ENCODE measurements at places on chromosomes 7 and 10.

DNA sequence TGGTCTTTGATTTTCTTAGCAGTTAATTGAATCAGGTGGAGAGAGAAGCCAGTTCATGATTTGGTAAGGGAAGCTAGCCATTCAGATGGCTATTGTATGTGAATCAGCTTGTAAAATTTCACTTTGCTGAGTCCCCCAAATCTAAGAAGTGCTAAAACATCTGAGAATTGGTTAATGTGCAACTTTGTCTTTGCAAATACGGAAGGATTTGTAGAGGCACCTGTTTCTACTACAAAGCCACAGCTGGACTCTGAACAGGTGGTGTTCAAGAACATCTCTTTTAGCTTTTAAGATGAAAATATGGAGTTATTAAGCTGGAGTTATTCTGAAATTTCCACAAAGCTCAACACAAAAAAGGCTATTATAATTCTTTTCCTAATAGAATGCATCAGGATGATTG lies 132.6 kb downstream of the VPS50 start:
- DNase-seq: no peak

- DNase-seq: no peak
Measured at GRCh38 chr7:108402865-108403264, 53.4 kb downstream of the NRCAM start.

GRCh38 chr7:5755704-5756504 lies 25.6 kb downstream of the RNF216 start:
- DNase-seq: no peak

GRCh38 chr10:59383436-59383835 lies 21.1 kb upstream of the FAM13C start:
- no peak for DNase-seq

DNA sequence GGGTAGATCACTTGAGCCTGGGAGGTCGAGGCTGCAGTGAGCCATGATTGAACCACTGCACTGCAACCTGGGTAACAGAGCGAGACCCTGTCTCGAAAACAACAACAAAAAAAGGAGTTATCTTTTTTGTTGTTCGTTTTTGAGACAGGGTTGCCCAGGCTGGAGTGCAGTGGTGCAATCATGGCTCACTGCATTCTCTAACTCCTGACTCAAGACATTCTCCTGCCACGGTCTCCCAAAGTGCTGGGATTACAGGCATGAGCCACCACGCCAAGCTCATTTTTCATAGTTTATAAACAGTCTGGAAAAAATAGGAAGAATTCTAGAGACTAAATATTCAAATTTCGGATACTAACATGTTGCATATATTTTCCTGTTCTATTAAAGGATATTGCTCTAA lies 29.4 kb downstream of the SFXN4 start:
- no peak for DNase-seq

- DNase-seq: no peak
Measured at GRCh38 chr10:120052964-120053702, 160.6 kb downstream of the SEC23IP start.

DNA sequence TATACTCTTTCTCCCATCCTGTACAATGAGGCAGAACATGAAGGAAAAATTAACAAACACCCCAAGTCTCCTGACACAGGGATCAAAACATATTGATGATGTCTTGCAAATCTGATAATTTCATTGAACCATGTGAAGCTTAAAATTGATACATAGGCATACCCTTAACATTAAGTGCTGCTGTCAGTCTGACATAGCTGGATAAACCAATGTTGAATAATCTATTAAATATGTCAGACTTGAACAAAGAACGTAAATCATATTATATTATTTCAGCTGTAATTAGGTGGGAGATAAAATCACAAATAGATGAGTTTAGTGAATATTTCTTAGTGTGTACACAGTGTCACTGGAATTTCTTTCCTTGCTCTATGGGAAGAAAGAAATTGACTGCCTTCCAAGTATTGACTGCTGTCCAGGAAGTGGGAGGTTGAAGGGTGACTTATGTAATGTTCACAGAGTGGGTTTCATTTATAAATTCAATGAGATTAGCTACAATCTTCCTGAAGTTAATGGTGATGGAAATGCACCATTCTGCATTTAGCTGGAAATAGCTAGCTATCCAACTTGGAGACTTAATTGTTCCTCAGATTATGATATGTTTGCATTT lies 170.8 kb downstream of the AUTS2 start:
- DNase-seq: no peak

- no peak for DNase-seq
Measured at GRCh38 chr7:66859339-66859738, 61.7 kb upstream of the TMEM248 start.

GRCh38 chr10:6023661-6024333 lies 38.4 kb downstream of the IL2RA start:
- no peak for DNase-seq

DNA sequence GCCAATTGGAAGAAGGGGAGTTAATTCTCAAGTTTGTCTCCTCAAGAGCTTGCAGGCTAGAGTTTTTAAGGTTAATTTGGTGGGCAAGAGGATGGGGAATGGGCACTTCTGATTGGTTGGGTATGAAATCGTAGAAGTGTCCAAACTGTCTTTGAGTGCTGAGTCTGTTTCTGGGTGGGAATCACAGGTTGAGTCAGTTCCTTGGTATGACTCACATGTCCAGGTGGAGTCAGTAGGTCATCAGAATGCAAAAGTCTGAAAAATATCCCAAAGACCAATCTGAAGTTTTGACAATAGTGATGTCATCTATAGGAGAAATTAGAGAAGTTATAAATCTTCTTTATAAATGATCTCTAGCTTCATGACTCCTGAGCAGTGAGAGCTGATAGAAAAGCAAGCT lies 1252.2 kb downstream of the REEP3 start:
- DNase-seq: no peak

- DNase-seq: no peak
Measured at GRCh38 chr7:37580376-37580775, 103.2 kb upstream of the GPR141 start.

DNA sequence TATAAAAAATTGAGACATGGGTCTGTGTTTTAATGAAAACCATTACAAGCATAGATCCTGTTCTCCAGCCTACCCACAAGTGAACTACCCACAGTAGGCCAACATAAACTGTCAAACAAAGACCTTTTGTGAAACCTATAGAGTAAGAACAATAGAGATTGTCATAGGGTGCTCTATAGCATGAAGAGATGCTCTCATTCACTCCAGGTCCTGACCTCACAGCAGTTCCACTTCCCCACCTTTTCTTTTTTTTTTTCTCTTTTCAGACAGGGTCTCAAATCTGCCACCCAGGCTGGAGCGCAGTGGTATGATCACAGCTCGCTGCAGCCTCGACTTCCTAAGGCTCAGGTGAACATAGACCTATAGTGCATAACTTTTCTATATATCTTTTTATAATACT lies 72.3 kb downstream of the CPEB3 start:
- no peak for DNase-seq

- peak; percentile 53 for DNase-seq
Measured at GRCh38 chr10:102675666-102676533, 31.6 kb downstream of the TRIM8 start.

- DNase-seq: no peak
Measured at GRCh38 chr10:24707445-24707844, 16.2 kb downstream of the ARHGAP21 start.

DNA sequence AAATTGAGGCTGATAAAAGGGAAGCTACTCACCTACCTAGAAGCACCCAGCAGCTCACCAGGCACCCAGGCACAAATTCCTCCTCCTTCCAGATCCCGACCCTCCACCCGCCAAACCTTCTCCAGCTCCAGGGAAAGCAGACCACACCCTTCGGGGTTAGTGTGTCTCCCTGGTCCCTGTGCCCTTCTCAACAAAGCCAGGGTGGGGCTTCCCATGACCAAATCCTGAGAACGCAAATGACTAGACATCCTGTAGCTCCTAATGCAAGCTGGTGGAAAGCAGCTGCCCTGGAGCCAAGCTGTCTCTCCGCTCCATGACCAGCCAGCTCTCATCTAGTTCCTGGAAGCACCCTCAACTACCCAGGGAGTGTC lies 4.4 kb downstream of the TBX20 start:
- DNase-seq: no peak

- no peak for DNase-seq
Measured at GRCh38 chr10:44198096-44198779, 186.7 kb downstream of the CXCL12 start.

- DNase-seq: no peak
Measured at GRCh38 chr7:124072603-124073309, 39.9 kb upstream of the TMEM229A start.

GRCh38 chr10:22365233-22365632 lies 19.9 kb downstream of the SPAG6 start:
- no peak for DNase-seq

- DNase-seq: no peak
Measured at GRCh38 chr7:42162560-42163325, 74.3 kb downstream of the GLI3 start.

DNA sequence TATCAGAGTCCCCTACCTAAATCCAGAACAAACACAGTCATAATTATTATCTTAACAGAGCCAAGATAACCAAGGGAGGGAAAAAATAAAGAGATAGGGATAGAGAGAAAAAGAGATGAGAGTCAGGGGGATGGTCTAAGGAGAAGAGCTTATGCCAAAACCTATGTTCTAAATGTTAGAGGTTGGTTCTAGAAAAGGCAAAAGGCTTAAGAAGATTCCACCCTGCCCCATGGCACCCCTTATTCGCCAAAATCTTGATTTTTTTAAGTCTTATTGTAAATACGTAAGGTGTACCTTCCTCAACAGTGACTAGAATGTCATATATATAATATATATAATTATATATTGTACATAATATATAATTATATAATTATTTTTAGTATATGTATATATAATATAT lies 29.6 kb upstream of the CTNNA3 start:
- no peak for DNase-seq

DNA sequence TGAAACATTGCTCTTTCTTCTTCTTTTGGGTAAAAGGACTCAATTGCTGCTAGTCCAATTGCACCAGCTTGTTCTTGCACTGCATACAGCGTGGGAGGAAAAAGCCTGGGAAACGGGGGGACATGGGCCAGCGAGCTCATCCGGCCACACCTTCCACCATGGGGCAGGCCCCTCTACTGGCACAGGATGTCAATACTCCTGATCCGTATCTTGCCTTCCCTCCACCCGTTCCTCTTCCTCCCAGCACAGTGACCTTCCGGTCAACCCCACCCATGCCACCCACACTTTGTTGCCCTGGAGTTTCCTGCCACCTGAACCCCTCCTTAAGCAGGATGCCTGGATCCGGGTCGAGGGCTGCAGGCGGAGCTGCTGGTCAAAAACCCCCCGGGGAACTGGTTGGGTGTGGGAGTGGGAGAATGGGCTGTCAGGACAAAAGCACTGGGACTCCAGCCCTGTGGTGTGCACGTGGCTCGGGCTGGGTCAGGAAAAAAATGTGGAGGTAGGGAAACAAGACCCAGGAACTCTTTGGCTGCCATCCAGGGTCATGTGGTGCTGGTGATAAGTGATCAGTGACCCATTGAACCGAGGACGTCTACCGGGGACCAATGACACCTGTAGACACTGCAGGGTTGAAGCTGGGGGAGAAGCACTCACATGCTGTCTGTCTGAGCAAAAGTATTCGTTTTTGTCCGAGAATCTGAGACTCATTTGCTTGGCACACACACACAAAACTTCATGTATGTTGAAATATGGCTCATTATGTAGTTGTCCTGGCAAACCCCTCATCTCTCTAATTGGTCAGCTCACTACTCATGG lies 8.1 kb downstream of the IL2RA start:
- DNase-seq: no peak

- no peak for DNase-seq
Measured at GRCh38 chr10:89954061-89954460, 252.7 kb downstream of the KIF20B start.

DNA sequence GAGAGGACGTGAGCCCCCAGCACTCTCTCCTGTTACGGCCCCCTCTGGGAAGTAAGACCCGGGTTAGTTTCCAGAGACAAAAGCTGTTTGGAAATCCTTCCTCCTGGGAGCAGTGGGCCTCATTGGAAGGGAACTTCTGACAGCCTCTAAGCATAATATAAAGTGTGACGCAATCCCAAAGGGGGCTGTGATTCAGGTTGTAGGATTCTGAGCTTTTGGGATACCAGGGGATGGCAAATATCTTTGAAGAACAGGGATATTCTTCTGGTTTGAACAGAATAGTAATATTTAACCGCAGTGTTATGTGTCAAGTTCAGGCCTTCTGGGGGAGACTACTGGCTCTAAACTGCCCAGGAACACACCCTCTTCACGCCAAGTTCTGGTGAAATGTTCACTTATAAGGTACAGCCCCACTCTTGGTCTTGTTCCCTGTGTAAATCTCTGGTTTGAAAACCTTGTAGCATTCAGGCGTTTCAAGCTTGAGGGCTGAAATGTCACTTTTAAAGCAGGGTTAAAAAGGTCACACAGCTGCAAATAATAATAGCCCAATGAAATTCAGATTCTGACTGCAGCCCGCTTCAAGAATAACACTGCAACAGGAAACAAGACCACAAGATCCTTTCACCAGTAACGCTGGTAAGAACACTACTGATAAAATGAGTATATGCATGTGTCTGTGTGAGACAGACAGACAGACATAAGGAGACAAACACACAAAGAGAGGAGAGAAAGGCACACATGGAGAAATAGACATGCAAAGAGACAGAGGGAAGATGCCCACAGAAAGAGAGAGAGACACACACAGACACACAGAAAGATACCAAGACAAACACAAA lies 69.0 kb downstream of the CREB5 start:
- DNase-seq: peak; percentile 33

- no peak for DNase-seq
Measured at GRCh38 chr7:139667377-139667776, 110.4 kb downstream of the HIPK2 start.

- DNase-seq: no peak
Measured at GRCh38 chr10:110737886-110738634, 93.9 kb downstream of the RBM20 start.

DNA sequence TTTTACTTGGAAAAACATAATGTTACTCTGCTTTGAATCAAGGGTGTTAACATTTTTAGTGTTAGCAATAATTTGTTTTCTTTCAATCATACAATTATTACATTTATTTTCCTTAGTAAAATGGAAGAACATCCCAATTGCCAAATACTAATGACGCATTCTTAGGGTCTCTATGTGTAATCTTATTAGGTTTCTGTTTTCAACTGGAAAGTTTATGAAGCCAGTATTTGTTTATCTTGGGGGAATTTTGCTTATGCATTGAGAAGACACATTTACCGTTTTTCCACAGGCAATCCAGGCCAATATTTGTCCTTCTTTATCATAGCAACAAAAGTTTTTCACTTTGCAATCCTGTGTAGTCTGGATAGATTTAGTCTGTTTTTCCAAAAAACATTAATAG lies 134.5 kb downstream of the CPED1 start:
- DNase-seq: no peak

GRCh38 chr7:75861636-75862035 lies 17.2 kb upstream of the RHBDD2 start:
- DNase-seq: no peak

DNA sequence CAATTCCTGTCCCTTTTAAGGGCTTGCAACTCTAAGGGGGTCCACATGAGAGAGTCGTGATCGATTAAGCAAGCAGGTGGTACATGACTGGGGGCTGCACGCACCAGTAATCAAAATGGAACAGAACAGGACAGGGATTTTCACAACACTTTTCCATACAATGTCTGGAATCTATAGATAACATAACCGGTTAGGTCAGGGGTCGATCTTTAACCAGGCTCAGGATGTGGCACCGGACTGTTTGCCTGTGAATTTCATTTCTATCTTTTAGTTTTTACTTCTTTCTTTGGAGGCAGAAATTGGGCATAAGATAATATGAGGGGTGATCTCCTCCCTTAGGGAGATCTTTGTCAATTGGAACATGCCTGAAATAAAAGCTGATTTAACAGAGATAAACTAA lies 370.1 kb downstream of the IPMK start:
- no peak for DNase-seq

GRCh38 chr7:150567169-150567568 lies at the start of gene GIMAP4:
Gene GIMAP4, plus strand, starts transcription at chr7:150567390. Its CDS starts 2,512 bp downstream, at chr7:150569902.
- DNase-seq: no peak

Data from stimulated activated naive B cell treated with anti-CD40 and anti-IgM and Interleukin-4, amounts not matched to agents 10 μg/mL and 1 μg/mL and 100 μg/mL, for 72 hours (primary cell).